ENCODE measurements at places on chromosomes 1 and 21. TPM values are rescaled to one million over a fixed set of nuclear protein-coding genes. Genes with fewer than 3 reads are reported as not detected.

Gene HSD3B1
- not detected for total RNA-seq

Gene FAM151A
- total RNA-seq = not detected

Gene COL24A1
- total RNA-seq = 0.15 TPM

Gene CR1
- total RNA-seq = not detected

Gene FAM78B
- total RNA-seq = 66.0 TPM

Gene SLC30A2
- not detected for total RNA-seq

Gene ESPN
- total RNA-seq = 25.7 TPM

Gene TMIGD3
- not detected for total RNA-seq

Gene TSPAN2
- total RNA-seq = 11.2 TPM

Gene TCP10L
- total RNA-seq = 31.0 TPM

DNA sequence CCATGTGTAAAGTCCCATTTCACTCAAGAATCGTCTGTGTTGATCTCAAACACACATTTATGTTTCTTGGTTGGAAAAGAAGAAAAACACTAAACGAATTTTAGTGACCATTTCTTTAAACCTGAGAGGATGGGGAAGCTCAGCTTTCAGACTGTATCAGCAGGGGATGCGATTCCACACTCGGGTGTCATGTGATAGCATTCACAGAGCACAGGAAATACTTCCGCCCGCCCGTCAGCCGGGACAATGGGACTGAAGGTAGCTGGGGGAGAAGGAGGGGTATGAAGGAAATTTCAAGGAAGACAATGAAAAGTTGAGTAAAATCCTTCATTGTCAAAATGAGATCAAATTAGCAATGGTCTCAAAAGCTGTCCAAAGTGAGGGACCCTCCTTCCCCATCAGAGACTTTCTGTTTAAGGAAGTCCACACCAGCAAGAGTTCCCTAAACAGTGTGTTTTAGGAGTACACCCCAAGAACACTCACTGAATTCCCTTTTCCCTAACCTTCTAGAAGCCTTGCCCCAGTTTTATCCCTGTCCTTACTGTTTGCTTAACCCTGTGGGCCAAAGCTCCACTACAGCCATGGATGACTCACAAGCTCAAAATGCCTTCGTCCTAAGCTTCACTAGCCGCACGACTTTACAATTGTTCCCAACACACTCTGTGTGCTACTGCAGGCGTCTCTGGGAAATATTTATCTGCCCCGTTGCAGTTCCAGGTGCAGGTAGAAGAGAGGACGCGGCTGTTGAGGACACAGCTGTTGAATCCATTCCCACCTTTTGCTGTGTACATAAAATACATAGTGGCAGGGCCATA is 51.4 kb upstream of the SIM2 start:
- H3K36me3 ChIP-seq = no peaks in the 10 kb centered on the region
- DNase-seq = no peak
- H3K27me3 ChIP-seq = peaks cover 6% of the 10 kb centered on the region
- H3K4me3 ChIP-seq = no peak overlapping the region
- no peak overlapping the region for H3K27ac ChIP-seq

- H3K4me3 ChIP-seq = no peak overlapping the region
- peaks cover 31% of the 10 kb centered on the region for H3K4me1 ChIP-seq
- H3K36me3 ChIP-seq = no peaks in the 10 kb centered on the region
- H3K27me3 ChIP-seq = peaks cover 4% of the 10 kb centered on the region
These were observed 4.7 kb upstream of the ECE1 start for GRCh38 chr1:21295002-21295401.

DNA sequence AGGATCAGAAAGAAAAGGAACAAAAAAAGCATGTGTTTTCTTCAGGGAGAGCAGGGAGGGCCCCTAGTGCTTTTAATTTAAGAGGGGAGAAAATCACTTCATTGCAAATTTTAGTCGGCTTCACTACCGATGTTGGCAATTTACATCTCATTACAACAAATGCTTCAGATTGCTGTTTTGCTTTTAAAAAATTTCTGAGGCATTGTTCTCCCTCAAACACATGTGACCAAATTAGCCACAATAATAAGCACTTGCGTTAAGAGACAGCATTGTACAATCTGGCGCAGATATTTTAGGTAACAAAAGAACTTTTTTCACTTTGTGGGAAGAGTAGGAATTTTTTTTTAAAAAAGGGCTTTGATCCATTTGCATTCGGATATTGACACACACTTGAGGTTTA is 29.8 kb downstream of the BEND5 start:
- no peaks in the 10 kb centered on the region for H3K27me3 ChIP-seq
- DNase-seq = no peak
- H3K36me3 ChIP-seq = no peaks in the 10 kb centered on the region
- H3K4me1 ChIP-seq = peaks cover 35% of the 10 kb centered on the region

GRCh38 chr1:241926141-241926540 is 31.4 kb upstream of the BECN2 start:
- H3K27ac ChIP-seq = no peak overlapping the region
- H3K27me3 ChIP-seq = no peaks in the 10 kb centered on the region
- no peak for DNase-seq
- no peak overlapping the region for H3K4me3 ChIP-seq
- H3K36me3 ChIP-seq = peaks cover 3% of the 10 kb centered on the region

- DNase-seq = no peak
- no peaks in the 10 kb centered on the region for H3K4me1 ChIP-seq
- no peak overlapping the region for H3K27ac ChIP-seq
- no peak overlapping the region for H3K4me3 ChIP-seq
These were observed 110.2 kb upstream of the FGGY start for GRCh38 chr1:59186656-59187055.

- no peak overlapping the region for H3K27ac ChIP-seq
- H3K4me1 ChIP-seq = no peaks in the 10 kb centered on the region
- H3K36me3 ChIP-seq = no peaks in the 10 kb centered on the region
- no peak overlapping the region for H3K4me3 ChIP-seq
- DNase-seq = no peak
These were observed 18.5 kb upstream of the LYPLAL1 start for GRCh38 chr1:219155135-219155534.

GRCh38 chr1:92367496-92367895 is 68.6 kb downstream of the RPAP2 start:
- H3K36me3 ChIP-seq = no peaks in the 10 kb centered on the region
- no peak for DNase-seq
- H3K4me3 ChIP-seq = no peak overlapping the region

- H3K4me1 ChIP-seq = no peaks in the 10 kb centered on the region
- H3K27ac ChIP-seq = no peak overlapping the region
- H3K27me3 ChIP-seq = peaks cover 6% of the 10 kb centered on the region
- no peak for DNase-seq
These were observed 20.3 kb upstream of the IL6R start for GRCh38 chr1:154384650-154385489.

- H3K4me1 ChIP-seq = no peaks in the 10 kb centered on the region
- H3K36me3 ChIP-seq = no peaks in the 10 kb centered on the region
- no peak overlapping the region for H3K27ac ChIP-seq
- DNase-seq = no peak
These were observed 8.8 kb downstream of the USP16 start for GRCh38 chr21:29033301-29033700.

- no peaks in the 10 kb centered on the region for H3K36me3 ChIP-seq
- H3K4me3 ChIP-seq = no peak overlapping the region
- peaks cover 12% of the 10 kb centered on the region for H3K4me1 ChIP-seq
These were observed 201.6 kb downstream of the RHOU start for GRCh38 chr1:228936881-228937280.

- H3K36me3 ChIP-seq = no peaks in the 10 kb centered on the region
- H3K4me1 ChIP-seq = peaks cover 18% of the 10 kb centered on the region
- no peak overlapping the region for H3K27ac ChIP-seq
- H3K4me3 ChIP-seq = no peak overlapping the region
- peaks cover 8% of the 10 kb centered on the region for H3K27me3 ChIP-seq
- DNase-seq = no peak
These were observed 4.1 kb downstream of the SNX27 start for GRCh38 chr1:151615711-151616504.

GRCh38 chr1:175690915-175691314 is 52.5 kb downstream of the TNR start:
- peaks cover 5% of the 10 kb centered on the region for H3K27me3 ChIP-seq
- no peaks in the 10 kb centered on the region for H3K36me3 ChIP-seq
- no peak for DNase-seq
- H3K4me1 ChIP-seq = peaks cover 15% of the 10 kb centered on the region
- no peak overlapping the region for H3K27ac ChIP-seq

GRCh38 chr21:45506836-45507522 is 35.3 kb downstream of the SLC19A1 start:
- H3K27me3 ChIP-seq = peaks cover 18% of the 10 kb centered on the region
- peak; percentile 11 for DNase-seq
- H3K4me1 ChIP-seq = peaks cover 6% of the 10 kb centered on the region
- no peak overlapping the region for H3K27ac ChIP-seq
- H3K4me3 ChIP-seq = no peak overlapping the region
- no peaks in the 10 kb centered on the region for H3K36me3 ChIP-seq

- H3K27ac ChIP-seq = no peak overlapping the region
- no peak for DNase-seq
- no peaks in the 10 kb centered on the region for H3K4me1 ChIP-seq
These were observed 410.3 kb downstream of the SRGAP2C start for GRCh38 chr1:121595089-121595488.

DNA sequence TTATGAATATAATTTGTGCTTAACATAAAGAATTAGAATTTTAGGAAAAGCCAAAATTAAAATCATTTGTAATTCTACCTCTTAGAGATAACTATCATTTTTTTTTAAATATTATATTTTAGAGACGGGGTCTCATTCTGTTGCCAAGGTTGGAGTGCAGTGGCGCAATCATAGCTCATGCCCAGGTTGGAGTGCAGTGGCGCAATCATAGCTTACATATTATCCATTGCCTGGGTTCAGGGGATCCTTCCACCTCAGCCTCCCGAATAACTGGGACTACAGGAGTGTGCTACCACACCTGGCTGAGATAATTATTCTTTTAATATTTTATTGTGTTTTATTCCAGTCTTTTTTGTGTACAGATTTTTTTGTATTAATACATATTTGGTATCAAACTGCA is 8.3 kb downstream of the RASAL2 start:
- H3K4me3 ChIP-seq = no peak overlapping the region
- H3K27ac ChIP-seq = no peak overlapping the region
- H3K27me3 ChIP-seq = no peaks in the 10 kb centered on the region
- H3K4me1 ChIP-seq = peaks cover 2% of the 10 kb centered on the region
- no peaks in the 10 kb centered on the region for H3K36me3 ChIP-seq
- no peak for DNase-seq

- no peak for DNase-seq
- no peaks in the 10 kb centered on the region for H3K4me1 ChIP-seq
- no peak overlapping the region for H3K27ac ChIP-seq
- H3K27me3 ChIP-seq = peaks cover 2% of the 10 kb centered on the region
- H3K4me3 ChIP-seq = no peak overlapping the region
These were observed 273.3 kb downstream of the TNR start for GRCh38 chr1:175470078-175470477.

DNA sequence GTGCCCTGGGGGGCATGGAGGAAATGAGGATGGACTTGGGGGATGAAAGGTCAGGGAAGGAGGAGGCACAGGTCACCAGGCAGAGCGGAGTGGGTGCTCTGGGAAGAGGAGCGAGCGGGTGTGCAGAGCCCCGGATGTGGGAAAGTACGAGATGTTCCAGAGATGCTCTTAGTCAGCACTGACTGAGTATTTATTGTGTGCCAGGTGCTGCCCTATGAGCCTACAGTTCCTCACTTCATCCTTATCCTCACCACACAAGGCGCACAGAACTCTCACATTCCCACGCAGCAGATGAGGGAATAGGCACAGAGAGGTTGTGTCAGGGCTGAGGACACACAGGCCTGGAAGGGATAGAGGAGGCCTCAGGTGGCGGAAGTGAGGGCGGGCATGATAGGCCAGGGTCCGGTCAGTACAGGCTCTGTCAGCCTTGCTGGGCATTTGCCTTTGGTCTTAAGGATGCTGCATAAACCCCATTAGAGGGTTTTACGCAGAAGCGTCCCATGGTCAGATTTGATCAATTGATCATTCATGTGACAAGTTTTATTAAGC is 77.3 kb downstream of the ARHGEF10L start:
- H3K27me3 ChIP-seq = peaks cover 26% of the 10 kb centered on the region
- no peak for DNase-seq
- H3K27ac ChIP-seq = no peak overlapping the region

DNA sequence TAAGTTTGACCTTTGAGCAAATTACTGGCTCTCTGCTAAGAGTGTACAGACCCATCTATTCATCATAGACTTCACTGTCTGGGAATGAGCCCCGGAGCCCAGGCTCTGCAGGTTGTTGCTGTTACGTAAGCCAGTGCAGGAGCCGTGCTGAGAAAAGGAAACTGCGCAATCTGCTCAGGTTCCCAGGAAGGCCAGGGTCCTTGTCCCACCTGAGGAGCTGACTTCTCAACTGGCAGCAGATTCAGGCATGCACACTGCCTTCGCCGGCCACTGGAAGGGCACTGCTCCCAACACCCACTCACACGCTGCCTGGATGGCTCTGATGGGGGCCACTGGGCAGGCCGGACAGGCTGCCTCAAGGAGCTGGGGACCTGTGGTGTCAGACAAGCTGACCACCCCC is 19.5 kb downstream of the RCAN1 start:
- DNase-seq = no peak
- H3K36me3 ChIP-seq = no peaks in the 10 kb centered on the region
- no peaks in the 10 kb centered on the region for H3K27me3 ChIP-seq
- no peak overlapping the region for H3K4me3 ChIP-seq
- no peak overlapping the region for H3K27ac ChIP-seq

DNA sequence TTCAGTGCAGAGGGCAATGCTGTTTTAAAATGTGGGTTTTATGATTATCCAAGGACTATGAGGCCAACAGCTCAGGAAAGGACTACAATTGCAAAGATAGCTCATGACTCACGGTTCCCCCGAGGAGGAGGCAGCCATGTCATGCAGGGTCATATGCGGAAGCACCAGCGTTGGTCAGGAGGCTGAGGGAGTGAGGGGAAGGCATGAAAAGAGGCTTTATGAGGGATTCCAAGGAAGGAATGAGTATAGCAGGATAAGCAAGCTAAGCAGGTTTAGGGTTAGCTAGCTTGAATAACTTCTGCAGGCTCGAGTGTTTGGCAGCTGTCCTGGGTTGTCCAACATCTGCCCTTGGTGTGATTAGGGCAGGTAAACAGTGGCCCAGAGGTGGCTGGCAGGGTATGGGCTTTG is 495.1 kb downstream of the SETD4 start:
- no peak overlapping the region for H3K27ac ChIP-seq
- H3K36me3 ChIP-seq = peaks cover 5% of the 10 kb centered on the region
- peaks cover 2% of the 10 kb centered on the region for H3K27me3 ChIP-seq
- no peak overlapping the region for H3K4me3 ChIP-seq
- H3K4me1 ChIP-seq = peaks cover 6% of the 10 kb centered on the region

- H3K4me3 ChIP-seq = no peak overlapping the region
- DNase-seq = no peak
- H3K27me3 ChIP-seq = no peaks in the 10 kb centered on the region
These were observed 1373.7 kb downstream of the BRINP3 start for GRCh38 chr1:189103956-189104355.

- peaks cover 3% of the 10 kb centered on the region for H3K36me3 ChIP-seq
- no peak for DNase-seq
- H3K4me3 ChIP-seq = no peak overlapping the region
- H3K27ac ChIP-seq = no peak overlapping the region
- H3K27me3 ChIP-seq = peaks cover 6% of the 10 kb centered on the region
- peaks cover 9% of the 10 kb centered on the region for H3K4me1 ChIP-seq
These were observed 25.6 kb downstream of the RAB4A start for GRCh38 chr1:229296541-229296941.

- no peaks in the 10 kb centered on the region for H3K27me3 ChIP-seq
- H3K4me1 ChIP-seq = peaks cover 11% of the 10 kb centered on the region
- no peak overlapping the region for H3K27ac ChIP-seq
- no peak overlapping the region for H3K4me3 ChIP-seq
- H3K36me3 ChIP-seq = no peaks in the 10 kb centered on the region
These were observed 90.2 kb upstream of the GRIK3 start for GRCh38 chr1:37124501-37124900.
